Activated CD4-positive, alpha-beta T cell treated with anti-CD3 and anti-CD28 coated beads for 36 hours (primary cell): ENCODE measurements at places on chromosomes 3 and 15.

- no peak for DNase-seq
Observed at GRCh38 chr3:52280050-52280461, 1.6 kb upstream of the WDR82 start.

GRCh38 chr3:108823227-108823626 is 641 bp downstream of the TRAT1 start:
- no peak for DNase-seq

DNA sequence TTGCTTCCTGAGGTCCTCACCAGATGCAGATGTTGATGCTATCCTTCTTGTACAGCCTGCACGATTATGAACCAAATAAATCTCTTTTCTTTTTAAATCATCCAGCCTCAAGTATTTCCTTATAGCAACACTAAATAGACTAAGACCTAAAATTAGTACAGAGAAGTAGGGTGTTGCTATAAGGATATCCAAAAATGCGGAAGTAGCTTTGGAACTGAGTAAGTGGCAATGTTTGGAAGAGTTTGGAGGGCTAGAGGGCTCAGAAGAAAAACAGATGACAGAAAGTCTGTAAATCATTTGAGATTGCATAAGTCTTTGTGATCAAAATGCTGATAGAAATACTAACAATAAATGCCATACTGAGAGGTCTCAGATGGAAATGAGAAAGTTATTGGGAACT is 894.9 kb downstream of the DIPK2A start:
- DNase-seq: no peak

GRCh38 chr3:104846270-104846669 is 520.4 kb upstream of the ALCAM start:
- no peak for DNase-seq

GRCh38 chr3:33315826-33316225 is 38.6 kb downstream of the FBXL2 start:
- DNase-seq: no peak

- DNase-seq: no peak
Observed at GRCh38 chr3:73070675-73071575, 9.5 kb downstream of the EBLN2 start.

GRCh38 chr15:55627730-55628368 is 39.7 kb upstream of the PYGO1 start:
- peak; percentile 13 for DNase-seq

- no peak for DNase-seq
Observed at GRCh38 chr15:48683991-48684765, 38.7 kb upstream of the FBN1 start.

GRCh38 chr3:195895078-195895860 is 13.1 kb downstream of the TNK2 start:
- peak; percentile 86 for DNase-seq

- no peak for DNase-seq
Observed at GRCh38 chr15:37209041-37209363, 108.7 kb upstream of the MEIS2 start.
